Epithelial cell of esophagus (primary cell): ENCODE measurements at places on chromosomes 4 and X.

DNA sequence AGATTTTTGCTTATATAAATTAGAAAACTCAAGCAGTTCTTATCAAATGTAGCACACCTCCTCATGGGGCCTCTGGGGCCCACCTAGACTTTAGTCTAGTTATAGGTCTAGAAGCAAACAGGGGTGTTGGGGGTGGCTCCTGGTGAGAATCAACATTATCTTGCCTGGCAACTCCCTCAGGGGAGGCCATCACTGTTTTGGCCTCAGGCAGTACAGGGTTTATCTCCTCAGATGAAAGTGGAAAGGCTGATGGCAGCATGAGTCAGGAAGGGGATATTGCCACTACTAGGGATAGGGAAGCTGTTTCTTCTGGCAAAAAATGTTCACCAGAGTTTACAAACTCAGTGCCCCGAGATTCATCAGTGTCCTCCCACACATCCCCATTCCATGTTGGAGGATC, 232.4 kb upstream of the BMP3 start:
- peak; percentile 4 for DNase-seq

GRCh38 chrX:154525606-154526490, 9.8 kb upstream of the FAM3A start:
- peak; percentile 62 for DNase-seq

GRCh38 chrX:102624105-102624504, 24.8 kb downstream of the ARMCX5 start:
- no peak for DNase-seq

DNA sequence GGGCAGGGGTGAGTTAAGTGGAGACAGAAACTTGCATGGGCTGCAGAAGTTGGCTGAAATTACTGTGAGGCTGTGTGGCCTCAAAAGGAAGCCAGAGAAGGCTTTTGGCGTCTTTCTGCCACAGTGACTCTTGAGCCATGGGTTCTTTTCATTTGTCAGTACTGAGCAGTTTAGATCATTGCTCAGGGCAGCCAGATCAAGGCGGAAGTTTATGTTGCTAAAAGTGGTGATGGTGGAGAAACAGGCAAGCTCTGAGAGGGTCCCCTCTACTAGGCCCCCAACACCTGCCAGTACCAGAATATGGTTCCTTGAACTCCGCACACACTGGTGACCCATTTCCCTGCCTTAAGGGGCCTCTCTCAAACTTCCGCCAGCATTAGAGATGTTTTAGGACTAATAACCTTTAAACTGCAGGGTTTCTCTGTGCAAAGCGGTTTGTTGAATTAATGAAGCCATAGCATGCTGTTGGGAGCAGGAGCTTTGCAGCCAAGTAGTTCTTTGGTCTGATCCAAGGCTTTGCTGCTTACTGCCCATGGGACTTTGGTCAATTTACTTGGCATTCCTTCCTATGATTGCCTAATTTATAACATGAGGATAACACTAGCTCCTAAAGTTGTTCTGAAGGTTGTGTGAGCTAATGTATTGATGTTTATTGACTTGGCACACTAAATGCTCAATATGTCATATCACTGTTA, 34.5 kb downstream of the RNF175 start:
- DNase-seq: no peak

- no peak for DNase-seq
These were observed 7.9 kb downstream of the COL25A1 start for GRCh38 chr4:109294468-109295020.

GRCh38 chr4:159048166-159048886, 54.6 kb upstream of the RAPGEF2 start:
- peak; percentile 83 for DNase-seq

GRCh38 chr4:16764622-16765021, 133.8 kb downstream of the LDB2 start:
- DNase-seq: no peak

DNA sequence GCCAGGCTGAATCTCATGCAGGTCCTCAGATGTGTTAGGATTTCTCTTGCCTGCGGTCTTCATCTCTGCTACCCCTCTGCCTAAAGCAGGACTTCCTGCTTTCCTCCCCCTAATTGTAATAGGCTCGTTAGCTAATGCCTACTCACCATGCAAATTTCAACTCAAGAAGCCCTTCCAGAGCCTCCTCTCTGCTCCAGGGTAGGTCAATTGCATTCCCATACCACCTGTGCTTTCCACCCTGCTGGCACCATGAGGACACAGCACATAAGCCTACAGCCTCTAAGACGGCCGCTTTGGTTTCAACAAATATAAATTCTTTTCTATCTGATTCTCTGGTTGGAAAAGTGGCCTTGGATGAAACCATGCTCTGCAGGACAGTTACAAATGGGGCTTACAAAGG, 93.9 kb downstream of the QDPR start:
- no peak for DNase-seq

- peak; percentile 6 for DNase-seq
These were observed 38.1 kb downstream of the CBLL2 start for GRCh38 chrX:22310779-22311178.

GRCh38 chr4:105624530-105624929, 72.1 kb downstream of the ARHGEF38 start:
- DNase-seq: peak; percentile 34

DNA sequence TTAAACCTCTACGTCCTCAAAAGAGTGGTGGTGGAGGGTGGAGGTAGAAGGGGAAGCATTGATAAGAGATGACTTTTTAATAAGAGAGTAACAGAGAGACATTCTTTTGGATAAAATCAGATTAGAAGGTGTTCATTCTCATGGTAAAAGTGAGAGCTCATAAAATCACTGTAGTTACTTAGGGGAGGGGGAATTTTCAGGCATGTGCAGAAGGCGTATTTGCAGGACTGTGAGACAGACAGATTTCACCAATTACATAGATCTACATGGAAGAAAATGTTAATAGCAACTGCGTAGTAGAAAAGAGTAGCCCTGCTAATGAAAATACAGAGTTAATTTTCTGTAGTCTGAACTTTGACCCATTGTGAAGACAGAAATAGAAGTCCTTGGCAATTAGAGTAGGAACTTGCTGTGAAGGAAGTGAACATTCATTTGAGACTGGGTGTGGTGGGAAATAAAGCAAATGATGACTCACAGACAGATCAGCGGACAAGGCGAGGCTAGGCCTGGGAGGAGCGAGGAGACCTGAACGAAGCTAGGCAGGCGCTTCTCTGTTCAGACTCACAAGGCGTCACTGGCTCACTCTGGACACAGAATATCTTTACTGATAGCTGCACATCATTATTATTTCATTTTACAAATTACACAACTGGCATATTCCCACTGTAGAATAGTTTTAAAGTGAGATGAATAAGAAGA, 57.2 kb upstream of the FAM9C start:
- DNase-seq: peak; percentile 93

- no peak for DNase-seq
These were observed 685 bp upstream of the TNIP2 start for GRCh38 chr4:2756691-2757350.
